ENCODE measurements at places on chromosomes 1 and 21.

DNA sequence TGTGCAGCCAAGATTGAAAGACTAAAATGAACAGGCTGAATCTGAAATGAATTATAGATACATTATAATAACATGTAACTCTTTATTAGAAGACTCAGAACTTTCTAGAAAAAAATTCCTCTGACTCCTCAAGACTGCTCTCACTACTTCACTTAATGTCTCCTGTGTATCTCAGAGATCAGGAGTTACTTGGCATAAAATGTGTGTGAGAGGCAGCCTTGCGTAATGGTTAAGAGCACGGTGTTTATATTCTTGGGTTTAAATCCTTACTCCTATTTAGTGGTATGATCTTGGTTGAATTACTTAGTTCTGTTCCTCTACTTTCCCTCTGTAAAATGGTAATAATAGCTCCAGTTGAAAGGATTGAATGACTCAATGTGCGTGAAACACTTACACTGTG is 634.9 kb downstream of the LTN1 start:
- no peak for DNase-seq

- no peak for DNase-seq
Observed at GRCh38 chr21:29810871-29811270, 128.9 kb downstream of the GRIK1 start.

GRCh38 chr21:40569357-40569756 is 277.6 kb downstream of the DSCAM start:
- no peak for DNase-seq

DNA sequence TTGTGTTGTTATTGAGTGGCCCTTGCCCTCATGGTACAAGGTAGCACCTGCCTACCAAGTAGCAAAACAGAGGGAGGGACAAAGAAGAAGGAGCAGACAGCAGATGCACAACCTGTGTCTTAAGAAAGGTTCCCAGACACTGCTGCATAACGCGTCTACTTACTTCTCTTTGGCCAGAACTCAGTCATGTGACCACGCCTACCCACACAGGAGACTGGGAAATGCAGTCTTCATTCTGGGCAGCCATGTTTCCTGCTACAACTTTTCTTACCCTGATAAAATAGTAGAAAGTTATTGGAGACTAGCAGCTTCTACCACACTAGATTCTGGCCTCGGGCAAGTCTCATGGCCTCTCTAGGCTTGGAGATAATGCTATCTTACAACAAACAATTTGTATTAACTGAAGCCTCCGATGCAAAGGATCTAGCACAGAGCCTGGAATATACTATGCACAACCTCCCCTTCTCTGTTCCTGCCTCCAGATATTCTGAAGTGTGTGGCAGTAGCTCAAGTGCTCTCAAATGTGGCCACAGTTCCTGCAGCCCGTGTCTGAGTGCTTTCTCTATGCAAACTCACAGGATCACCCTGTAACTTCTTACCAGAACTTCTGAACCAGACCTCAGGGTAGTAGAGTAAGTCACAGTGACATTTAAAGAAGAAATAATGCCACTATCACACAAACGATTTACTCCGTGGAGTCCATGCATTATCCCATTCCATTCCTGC is 34.1 kb upstream of the BTG2 start:
- DNase-seq, result peak; percentile 59

- no peak for DNase-seq
Observed at GRCh38 chr1:19809044-19809750, 5.9 kb downstream of the RNF186 start.

DNA sequence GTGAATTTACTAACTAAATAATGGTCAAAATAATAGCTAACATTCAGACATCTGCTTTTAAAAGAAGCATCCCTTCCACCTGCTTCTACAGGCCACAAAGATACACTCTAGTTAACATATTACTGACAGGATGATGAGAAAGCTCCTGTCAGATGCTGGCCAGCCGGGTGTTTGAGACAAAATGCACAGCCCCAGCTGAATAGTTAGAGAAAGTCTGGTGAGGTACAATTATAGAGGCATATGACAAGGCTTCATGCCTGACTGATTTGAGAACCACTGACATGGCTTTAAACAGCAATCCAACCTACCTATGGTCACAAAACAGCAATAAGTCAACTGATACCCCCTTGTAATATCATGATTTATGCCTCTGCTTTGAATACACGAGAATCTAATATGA is 137.0 kb downstream of the DENND1B start:
- no peak for DNase-seq

DNA sequence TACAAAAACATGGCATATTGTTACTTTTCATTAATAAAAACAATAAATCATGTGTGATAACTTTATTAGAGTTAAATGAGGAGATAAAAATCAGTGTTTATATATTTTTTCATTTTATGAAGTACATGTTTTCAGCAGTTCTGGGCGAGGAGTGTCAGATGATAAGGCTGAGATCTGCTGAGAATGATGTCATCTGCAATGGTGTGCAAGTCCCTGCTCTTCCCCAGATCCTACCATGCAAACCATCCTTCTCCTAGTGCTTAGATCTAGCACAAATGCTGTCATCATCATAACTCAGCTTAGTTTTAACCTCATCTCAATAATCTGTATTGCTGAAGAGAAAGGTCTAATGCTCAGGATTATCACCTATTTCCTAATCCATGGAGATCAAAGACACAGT is 214.4 kb upstream of the DAB1 start:
- no peak for DNase-seq

- peak; percentile 58 for DNase-seq
Observed at GRCh38 chr1:35298464-35298863, 30.0 kb downstream of the ZMYM4 start.

DNA sequence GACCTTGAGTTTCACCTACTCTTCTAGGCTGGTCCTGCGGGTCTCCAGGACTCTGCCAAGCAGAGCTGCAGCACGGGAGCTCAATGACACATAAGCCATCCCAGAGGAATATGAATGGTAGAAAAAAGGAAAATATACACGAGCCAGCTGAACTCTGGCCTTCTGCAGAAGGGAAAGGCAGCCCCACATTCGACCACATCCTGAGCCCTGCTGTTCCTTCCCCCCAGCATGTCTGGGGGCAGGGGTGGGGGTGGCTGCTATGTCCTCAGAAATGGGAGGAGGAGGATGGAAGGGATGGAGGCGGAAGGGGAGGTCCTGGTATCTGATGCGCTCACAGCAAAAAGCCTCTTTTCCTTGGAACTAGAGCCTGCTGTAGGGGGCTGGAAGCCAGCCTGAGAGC is 12.1 kb upstream of the KDF1 start:
- DNase-seq, result no peak

DNA sequence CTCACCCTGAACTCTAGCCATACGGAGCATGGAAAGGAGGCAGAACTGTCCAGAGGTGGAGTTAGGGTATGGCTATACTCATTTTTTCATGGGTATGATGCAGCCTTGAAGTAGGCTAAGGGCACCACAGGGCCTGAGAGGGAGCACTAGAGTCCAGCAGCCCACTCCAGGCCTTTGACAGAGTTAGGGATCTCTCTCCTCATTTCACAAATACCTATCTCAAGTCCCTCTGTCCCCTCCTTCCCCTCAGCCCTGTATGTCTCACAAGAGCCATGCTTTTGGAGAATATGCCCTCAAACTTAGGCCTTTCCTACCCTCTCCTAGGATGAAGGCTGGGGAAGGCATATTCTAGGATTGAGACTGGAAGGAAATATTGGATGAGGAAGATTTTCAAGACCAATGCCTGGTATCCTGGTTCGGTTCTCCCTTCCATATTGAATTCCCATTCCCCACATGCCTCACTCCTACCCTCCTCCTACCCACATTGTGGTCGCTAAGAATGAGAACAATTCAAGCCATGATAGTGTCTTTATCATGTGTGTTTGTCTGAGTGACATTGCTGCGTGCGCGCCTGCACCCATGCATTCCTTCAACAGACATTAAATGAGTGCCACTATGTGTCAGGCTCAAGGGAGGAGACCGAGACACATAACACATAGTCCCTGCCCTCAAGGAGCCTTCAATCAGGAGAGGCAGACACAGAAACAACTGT is 2.6 kb upstream of the NECTIN4 start:
- DNase-seq, result no peak

DNA sequence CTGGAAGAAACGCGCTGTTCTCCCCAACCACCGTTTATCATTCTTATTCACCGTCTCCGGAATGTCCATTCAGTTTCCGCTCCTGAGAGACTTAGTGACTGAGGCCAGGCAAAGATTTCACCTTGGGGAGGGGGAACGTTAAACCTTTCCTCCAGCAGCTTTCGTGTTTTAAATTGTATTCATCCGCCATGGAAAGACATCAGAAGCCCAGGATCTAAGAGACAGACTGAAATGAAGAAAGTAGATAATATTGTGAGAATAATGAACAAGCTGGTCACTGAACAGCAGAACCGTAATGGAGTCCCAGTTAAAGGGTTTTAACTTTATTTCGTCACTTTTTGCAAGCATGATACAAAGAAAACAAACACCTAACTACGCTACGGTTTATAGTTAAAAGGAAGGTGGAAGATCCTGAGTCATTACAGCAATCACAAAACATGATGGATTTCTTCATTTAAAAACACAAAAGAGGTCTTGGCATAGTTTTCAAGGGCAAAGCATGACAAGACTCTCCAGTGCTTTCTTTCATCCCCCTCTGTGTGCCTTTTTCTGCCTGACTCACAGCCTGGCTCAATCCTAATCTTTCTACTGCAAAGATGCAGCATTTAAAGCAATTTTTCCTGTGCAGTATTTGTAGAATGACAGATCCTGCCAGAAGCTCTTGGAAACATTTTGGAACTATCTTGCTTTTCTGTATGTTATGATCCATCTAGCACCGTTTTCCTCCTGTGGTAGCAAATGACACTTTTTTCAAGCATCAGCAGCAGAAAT is 722 bp upstream of the SLC19A2 start:
- DNase-seq, result peak; percentile 40

DNA sequence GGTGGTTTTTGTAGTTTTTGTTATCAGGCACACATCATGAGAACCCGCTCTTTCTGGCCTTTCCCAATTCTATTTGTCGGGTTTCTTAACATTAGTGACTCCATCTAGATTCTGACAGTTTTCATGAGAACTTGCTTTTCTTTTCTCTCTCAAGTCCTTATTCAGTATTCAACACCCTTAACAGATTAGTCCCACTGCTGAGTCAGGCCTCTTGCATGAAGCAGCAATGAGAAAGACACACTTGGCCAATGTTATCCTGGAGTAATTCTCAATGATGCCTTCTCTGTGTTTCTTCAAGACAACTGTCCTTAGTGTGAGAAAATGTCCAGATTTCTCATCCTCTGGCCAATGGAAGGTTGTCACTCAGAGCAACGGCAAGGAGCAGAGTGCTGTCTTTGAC is 11.3 kb downstream of the FMO2 start:
- DNase-seq, result no peak

- peak; percentile 8 for DNase-seq
Observed at GRCh38 chr1:10823000-10823401, 26.6 kb upstream of the CASZ1 start.

- peak; percentile 22 for DNase-seq
Observed at GRCh38 chr1:218459878-218460711, 115.0 kb downstream of the TGFB2 start.

DNA sequence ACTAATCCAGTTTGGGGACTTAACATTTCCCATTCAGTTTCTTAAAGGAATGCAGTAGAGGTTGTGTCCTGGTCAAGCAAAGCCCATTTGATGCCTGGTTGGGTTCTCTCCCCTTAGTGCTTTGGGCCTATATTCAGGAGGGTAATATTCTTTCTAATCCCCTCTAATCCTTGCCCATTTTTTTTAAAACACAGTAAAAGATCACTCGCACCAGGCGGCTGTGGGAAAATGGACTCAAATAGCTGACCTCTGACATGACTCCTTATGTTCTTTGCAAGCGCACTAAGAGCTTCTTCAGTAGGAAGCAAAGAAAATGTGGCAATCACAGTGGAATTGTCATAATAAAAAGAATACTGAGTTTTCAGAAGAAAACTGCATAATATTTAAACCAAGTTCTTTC is 49.9 kb downstream of the WNT2B start:
- DNase-seq, result no peak

DNA sequence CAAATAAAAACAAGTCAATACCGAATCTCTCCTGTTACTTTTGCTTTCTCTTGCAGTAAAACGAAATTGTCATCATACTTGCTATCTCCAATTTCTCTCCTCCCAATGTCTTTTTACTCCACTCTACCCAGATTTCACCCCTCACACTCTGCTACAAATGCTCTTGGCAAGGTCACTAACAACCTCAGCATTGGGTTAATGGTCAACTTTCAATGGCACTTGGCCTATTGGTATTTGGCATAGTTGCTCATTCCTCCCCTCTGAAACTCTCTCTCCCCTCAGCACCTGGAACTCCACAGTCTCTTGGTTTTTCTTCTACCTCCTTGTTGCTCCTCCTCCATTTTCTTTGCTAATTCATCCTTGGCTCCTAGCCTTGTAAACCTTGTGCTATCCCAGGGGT is 367.3 kb downstream of the PTPRU start:
- DNase-seq, result no peak

DNA sequence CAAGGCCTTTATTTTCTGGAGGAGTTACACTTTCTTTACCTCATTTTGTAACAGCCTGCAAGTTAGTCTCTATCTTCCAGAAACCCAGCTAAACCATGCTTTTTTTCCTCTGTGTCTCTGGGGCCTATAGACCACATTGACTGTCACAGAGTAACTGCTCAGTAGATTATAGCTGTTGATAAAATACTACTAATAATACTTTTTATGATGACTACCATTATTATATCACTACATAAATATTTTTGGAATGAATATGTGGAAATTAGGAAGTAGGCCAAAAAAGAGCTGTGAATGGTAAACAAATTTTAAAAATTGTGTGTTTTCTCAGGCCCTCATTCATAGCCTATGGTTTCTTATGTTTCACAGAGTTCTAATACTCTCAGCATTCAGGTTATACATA is 233.1 kb upstream of the USP24 start:
- no peak for DNase-seq

GRCh38 chr1:112369392-112370285 is 26.4 kb upstream of the CTTNBP2NL start:
- peak; percentile 90 for DNase-seq

- DNase-seq, result no peak
Observed at GRCh38 chr1:245052258-245052657, 102.5 kb upstream of the KIF26B start.

- DNase-seq, result no peak
Observed at GRCh38 chr1:201223852-201224665, 33.4 kb downstream of the IGFN1 start.

DNA sequence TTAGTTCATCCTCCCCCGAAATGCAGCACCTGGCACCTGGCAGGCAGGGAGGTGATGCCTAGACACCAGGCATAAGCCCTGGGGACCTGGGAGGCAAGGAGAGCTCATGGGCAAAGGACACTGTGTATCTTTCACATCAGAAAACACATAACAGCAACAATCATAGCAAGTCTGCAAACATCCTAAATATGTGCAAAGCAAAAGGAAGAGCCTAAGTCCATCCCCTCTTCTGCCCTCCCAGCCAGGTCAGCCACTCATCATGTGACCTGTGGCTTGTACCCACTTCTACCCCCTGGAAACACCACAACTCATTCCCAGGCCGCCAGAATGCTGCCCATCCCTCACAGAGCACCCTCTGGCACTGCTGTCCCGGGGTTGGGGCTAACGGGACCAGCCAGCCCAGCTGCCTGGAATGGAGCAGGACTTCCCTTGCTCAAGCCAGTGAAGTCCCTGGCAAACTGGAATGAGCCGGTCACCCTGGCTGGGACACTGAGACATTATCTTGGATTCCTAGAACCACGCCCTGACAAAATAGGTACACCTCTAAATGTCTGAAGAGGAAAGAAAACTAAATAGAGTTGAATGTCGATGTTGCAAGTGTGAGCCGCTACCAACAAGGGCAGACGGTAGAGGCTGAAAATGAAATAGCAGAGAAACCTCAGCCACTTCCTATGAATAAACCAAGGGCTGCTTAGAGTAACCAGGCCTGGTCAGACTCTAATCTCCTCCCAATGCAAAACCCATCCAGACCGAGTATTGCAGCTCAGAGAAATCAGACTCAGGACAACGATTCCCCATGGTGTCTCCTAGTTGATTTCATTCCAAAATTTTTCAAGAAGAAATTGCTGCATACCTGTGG is 29.4 kb downstream of the TMPRSS2 start:
- DNase-seq, result no peak
